ELR (cell line): ENCODE measurements at places on chromosomes 3 and 15.

GRCh38 chr15:93640411-93640962 lies 551.5 kb upstream of the RGMA start:
- no peak for DNase-seq

- DNase-seq = no peak
Observed at GRCh38 chr3:141930801-141931200, 54.4 kb downstream of the ATP1B3 start.

DNA sequence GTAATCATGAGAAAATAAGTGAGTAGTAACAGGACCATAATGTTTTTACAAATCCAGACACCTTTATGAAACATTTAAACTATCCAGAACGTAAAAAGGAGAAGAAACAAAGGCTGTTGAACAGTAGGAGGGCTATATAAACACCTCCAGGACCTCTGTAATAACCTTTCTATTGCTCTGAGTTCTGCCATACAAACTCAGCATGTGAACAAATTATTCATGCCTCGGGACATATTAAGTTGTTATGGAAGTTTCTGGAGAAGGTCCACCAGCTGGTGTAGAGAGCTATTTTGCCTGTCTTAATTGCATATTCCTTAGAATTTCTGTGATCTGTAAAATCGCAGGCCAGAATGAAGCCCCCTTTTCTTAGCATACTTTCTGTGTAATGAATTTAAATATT lies 256.3 kb downstream of the UBE2E2 start:
- no peak for DNase-seq

- DNase-seq = peak; percentile 47
Observed at GRCh38 chr3:25897019-25897418, 107.1 kb downstream of the OXSM start.

DNA sequence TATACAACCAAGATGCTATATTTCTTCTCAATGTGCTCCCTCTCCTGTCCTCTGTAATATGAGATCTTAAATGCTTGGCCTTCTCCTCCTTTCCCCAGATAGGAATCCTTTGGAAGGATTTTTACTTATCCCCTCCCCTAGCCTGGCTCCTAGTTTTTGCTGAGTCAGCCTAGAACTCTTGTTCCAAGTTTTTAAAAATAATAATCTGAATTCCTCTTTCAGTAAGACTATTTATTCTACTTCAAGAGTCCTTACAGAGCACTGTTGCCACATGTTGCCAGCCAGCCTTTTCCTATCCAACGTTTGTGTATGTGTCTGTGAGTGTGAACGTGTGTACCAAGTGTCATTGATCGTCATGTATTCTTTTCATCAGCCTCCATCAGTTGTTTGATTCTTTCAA lies 11.0 kb upstream of the KCNMB2 start:
- DNase-seq = no peak
